ENCODE measurements at places on chromosomes 11 and 22.

GRCh38 chr11:113593698-113594308, 112.3 kb downstream of the TMPRSS5 start:
- DNase-seq: no peak

DNA sequence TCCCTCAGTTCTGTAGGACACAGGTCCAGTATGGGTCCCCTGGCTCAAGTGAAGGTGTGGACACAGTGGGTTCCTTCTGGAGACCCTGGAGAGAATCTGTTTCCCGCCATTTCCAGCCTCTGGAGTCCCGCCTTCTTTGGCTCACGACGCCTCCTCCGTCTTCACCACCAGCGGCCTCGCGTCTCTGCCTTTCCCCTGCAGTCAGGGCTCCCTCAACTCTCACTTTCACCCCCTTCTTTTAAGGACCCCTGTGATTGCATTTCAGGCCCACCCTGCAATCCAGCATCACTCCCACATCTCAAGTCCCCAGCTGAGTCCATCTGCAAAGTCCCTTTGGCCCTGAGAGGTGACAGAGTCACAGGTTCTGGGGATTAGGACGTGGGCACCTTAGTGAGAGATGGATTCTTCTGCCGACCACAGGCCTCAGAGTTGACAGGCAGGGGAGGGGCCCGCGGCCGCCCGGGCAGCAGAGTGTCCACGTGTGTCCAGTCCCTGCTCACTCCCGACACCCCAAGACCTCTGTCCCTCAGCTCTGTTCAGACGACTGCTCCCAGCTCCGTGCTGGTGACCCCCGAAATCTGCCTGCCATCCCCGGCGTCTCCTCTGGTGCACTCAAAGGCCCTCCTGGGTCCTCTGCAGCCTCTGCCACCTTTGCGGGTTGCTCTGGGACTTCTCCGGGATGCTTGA, 36.9 kb upstream of the KRTAP5-7 start:
- peak; percentile 26 for DNase-seq

- no peak for DNase-seq
Measured at GRCh38 chr11:69419662-69420395, 61.6 kb upstream of the LINC01488 start.

GRCh38 chr11:131656179-131656838, 285.9 kb downstream of the NTM start:
- DNase-seq: no peak

DNA sequence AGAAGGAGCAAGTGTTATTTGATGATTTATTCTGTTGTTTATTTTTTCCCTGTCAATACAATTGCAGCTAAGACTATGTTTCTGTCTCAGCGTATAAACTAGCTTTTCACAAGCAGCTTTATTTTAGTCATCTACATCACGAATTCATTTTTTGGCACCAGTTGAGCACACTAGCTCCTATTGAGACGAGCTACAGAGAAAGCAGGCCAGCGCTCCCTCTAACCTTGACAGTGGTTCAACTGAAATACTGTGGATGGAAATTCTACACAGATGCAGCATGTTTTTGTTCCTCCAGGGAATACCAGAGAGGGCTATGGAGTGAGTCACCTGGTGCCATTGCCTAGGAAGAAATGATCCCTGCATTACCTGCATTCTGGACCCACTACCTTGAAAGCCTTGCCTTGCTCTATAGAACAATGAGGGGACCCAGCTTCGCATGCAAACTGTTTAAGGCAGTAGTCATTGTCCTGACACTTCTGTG, 108.2 kb upstream of the ARHGAP42 start:
- DNase-seq: no peak

GRCh38 chr11:73461335-73461840, 85.2 kb downstream of the RELT start:
- DNase-seq: no peak

DNA sequence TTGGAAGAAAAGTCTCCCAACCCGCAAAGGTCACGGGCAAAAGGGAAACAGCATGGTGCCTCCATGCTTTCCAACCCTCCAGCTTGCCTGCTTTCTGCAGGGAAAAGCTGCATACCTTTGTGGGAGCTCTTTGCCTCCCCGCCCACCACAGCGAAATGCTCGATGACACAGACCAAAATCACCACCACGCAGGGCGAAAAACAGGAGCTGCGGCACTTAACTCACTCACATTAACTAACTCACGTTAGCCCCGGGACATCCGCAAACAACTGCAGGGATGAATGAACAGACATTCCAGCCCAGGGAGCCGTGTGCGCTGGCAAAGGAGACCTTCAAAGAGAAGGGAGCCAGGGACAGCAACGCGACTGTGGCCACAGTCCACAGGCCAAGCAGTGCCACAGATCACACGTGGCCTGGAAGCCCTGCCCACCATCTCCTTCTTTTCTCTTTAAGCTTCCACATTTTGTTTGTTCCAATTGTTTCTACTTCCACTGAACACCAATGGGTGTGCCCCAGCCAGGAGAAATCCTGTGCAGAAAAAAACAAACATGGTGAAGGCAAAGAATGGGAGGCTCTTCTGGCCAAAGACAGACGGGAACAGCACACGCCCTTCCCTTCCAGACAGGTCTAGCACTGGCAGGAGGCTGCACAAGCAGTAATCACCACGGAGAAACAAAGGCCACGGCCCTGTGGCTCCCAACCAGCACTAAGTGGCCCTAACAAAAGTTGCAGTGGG, 39.3 kb downstream of the DUSP8 start:
- DNase-seq: peak; percentile 71

DNA sequence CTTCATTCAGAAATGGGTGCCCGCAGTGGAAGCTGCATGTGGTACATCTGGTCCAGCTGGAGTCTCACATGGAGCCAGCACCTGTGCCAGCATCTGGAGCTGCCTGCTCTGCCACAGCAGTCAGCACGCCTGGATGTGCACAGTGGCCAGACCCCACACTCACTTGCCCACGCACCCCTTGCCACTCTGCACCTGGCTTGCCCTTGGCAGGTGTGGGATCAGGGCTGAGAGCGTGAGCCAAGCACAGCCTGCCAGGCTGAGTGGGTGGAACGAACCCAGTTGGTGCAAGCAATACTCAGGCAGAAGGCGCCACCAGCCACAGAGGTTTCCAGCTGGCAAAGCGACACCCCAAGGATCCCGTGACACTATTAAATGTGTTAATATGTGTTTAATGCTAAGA, 95.5 kb upstream of the AMOTL1 start:
- DNase-seq: no peak

DNA sequence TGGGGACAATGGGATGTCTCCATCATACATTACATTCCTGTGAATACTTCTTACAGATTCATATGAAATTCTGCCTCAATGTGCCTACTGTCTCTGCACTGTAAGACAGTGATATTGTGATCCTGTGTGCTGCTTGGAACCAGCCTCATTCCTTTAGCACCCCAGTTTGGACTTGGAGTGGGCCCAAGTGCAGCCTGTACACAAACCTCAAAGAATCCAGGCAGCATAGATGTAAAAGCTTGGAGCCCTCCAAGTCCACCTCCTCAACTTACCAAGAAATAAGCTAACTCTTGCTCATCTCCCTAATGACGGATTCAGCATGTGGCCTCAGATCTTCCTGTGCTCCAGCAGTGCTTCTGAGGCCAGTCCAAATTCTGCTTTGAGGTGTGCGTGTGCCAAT, 24.4 kb downstream of the GRAP2 start:
- DNase-seq: no peak

DNA sequence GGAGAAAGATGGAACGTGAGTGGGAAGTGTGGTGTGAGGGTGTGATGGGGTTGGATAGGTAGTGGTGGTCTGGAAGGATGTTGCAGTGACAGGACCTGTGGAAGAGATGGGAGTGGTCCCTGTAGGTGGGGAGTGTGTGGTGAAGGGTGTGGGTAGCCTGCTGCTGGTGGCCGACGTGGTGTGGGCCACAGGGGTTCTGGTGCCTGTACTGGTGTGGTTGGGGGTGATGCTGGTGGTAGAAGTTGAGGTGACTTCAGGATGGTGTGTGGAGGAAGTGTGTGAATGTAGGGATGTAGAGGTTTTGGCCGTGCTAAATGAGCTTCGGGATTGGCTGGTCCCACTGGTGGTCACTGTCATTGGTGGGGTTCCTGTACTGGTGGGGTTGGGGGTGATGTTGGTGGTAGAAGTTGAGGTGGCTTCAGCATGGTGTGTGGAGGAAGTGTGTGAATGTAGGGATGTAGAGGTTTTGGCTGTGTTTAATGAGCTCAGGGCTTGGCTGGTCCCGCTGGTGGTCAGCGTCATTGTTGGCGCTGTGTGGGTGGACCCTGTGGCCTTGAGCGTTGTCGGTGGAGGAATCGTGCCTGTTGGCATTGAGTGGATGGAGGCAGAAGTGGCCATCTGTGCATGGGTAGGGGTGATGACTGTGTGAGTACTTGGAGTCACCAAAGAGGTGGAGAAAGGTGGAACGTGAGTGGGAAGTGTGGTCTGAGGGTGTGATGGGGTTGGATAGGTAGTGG, 19.1 kb downstream of the MUC6 start:
- no peak for DNase-seq

- DNase-seq: no peak
Measured at GRCh38 chr11:65295001-65295400, 19.7 kb upstream of the CDC42EP2 start.

- DNase-seq: no peak
Measured at GRCh38 chr22:35957589-35957988, 71.0 kb downstream of the RBFOX2 start.

GRCh38 chr22:40328546-40329456, 17.5 kb upstream of the ADSL start:
- no peak for DNase-seq

GRCh38 chr11:77083566-77084245, 16.9 kb downstream of the CAPN5 start:
- no peak for DNase-seq

DNA sequence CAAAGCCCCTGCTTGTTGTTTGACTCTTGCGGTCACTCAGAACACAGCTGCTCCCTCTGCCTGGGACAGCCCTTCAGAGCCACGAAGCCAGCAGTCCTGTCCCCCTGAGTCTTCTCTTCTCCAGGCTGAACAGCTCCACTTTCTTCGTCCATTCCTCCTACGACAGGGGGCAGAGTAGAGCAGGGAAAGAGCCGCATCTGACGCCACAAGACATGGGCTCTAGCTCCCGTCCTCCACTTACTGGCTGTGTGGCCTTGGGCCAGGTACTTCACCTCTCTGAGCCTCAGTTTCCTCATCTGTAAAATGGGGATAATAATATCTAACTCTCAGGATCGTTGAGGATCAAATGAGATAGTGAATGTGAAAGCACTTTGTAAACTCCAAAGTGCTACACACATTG, 29.9 kb downstream of the CHRDL2 start:
- no peak for DNase-seq

DNA sequence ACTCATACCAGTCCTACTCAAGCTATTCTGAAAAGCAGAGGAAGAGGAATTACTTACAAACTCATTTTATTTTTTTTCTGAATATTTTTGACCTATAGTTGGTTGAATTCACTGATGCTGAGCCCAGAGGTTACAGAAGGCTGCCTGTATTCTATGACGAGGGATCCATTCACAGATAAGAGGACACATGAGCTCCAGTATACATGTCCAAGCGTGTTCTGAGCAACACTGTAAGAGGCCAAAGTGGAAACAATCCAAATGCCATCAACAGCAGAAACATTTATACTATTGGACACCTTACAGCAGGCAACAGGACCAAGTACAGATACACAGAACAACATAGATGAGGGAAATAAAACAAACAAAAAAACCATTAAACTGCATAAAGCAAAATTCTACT, 10.3 kb downstream of the KDM4E start:
- no peak for DNase-seq

DNA sequence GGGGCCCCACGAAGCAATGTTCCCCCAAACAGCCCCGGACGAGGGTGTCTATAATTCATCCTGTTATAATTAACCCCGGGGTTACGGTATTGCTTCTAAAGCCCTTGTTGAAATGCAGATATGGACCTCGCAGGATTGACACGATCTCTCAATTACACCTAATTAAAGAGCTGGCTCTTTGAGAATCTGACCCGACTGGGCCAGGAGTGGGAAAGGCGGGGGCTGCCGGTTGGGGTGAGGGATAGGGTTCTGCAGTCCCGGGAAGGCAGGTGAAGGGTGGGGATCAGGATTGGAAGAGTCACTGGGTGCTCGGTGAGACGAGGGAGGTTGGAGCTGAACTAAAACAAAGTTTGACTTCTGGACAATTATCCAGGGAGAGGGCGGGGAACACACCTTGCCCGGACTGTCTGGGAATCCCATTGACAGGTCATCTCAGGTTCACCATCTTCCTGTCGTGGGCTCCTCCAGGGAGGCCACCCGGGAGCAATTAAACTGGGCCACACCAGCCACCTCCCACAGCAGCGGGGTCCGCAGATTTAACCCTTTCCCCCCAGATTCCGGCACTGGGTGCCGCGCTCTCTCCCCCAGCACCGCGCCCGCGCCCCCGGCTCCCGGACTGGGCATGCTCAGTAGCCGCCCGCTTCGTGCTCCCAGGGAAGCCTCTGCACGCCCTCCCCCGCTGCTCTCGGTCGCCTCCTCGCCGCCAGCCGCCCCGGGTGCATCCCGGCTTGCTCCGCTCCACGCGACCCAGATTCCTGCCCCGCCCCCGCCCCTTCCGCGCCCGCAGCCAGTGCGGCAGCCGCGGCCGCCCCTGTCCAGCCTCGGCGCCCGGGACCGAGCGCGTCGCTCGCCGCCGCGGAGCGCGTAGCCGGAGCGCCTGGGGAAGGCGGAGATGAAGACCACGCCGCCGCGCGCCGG, at the start of gene ELMOD1:
Gene ELMOD1 (plus strand): TSS at position 688 of the 918 bp plus-strand sequence. CDS start 27,043 bp downstream, outside the sequence.
- peak; percentile 79 for DNase-seq

GRCh38 chr11:9274499-9275258, 9.5 kb upstream of the DENND5A start:
- no peak for DNase-seq

GRCh38 chr11:135075740-135076139, 663.7 kb upstream of the B3GAT1 start:
- peak; percentile 32 for DNase-seq

GRCh38 chr22:29768052-29768693, 1.0 kb downstream of the UQCR10 start:
- no peak for DNase-seq

GRCh38 chr22:19178065-19178656, 375 bp downstream of the SLC25A1 start:
- peak; percentile 85 for DNase-seq

DNA sequence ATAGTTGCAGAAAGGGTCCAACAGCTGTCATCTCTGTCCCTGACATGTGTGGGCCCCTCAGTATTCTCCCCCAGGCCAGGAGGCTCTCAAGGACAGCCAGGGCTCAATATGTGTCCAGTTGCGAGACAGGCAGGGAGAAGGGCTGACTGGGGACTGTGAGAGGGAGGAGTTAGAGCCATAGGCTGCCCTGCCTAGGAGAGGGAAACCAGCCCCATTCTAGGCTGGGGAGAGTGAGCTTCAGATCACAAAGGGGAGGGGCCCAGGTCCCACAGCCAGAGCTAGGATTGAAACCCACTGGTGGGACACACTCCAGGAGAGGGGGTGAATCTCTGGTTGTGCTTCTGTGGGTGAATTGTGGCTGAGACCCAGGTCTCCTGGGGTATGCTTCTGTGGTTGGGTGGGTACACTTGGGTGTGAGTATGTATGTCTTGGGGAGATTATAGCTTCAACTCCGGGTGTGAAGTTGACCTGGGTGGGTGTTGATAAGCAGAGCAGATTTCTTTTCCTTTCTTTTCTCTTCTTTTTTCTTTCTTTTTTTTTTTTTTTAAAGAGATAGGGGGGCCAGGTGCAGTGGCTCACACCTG, 2.1 kb upstream of the CARNS1 start:
- DNase-seq: no peak

Data from kidney (tissue), 22 donors.